Stimulated activated CD4-positive, alpha-beta T cell treated with anti-CD3 and anti-CD28 coated beads, TNF-alpha, amount 100 ng/mL, for 48 hours (primary cell): ENCODE measurements at places on chromosomes 2 and 18.

- DNase-seq, result no peak
Measured at GRCh38 chr2:25851740-25852503, 26.4 kb downstream of the ASXL2 start.

DNA sequence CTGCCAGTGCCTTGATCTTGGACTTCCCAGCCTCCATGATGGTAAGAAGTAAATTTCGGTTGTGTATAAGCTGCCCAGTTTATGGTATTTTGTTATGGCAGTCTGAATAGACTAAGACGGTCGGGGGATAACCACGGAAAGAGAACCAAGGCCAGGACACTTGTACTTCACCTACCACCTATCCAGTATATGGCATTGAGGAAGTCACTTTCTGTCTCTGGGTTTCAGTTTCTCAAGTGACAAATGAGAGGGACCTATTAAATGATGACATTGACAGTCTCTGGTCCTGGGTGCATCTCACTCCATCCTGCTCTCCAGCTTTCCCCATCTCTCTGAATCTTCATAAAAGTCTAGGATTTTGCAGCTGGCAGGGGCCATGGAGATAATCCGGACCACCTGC, 183.8 kb upstream of the MSH6 start:
- DNase-seq, result no peak

- no peak for DNase-seq
Measured at GRCh38 chr2:67462738-67463496, 65.8 kb downstream of the ETAA1 start.

GRCh38 chr2:113180131-113180946, 6.6 kb downstream of the PSD4 start:
- no peak for DNase-seq

DNA sequence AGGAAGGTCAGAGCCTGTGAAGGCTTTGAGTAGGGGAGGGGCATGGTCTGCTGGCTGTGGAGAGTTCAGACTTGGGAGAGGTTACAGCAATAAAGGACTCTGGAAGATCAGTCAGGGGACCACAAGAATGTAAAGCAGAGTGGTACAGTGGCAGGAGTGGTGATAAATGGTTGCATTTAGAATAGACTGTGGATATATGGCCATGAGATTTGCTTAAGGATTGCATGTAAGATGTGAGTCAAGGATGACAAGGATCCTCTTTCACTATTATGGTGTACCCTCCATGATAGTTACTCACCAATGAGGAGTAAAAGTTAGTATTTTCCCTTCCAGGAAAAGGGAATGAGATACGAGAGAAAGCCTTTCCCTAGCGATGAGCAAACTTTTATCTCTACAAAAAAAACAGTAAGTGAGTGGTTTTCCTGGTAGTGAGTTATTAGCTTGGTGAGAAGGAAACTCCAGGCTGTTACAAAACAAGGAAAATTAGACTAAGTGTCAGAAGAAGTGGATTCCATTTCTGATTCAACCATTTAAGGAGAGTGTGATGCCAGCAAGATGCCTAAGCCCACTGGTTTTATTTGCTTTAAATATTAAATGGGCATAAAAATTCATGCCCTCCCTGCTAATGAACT, 818.0 kb upstream of the ACVR2A start:
- no peak for DNase-seq

GRCh38 chr2:206442474-206442832, 879 bp upstream of the ADAM23 start:
- DNase-seq, result no peak

DNA sequence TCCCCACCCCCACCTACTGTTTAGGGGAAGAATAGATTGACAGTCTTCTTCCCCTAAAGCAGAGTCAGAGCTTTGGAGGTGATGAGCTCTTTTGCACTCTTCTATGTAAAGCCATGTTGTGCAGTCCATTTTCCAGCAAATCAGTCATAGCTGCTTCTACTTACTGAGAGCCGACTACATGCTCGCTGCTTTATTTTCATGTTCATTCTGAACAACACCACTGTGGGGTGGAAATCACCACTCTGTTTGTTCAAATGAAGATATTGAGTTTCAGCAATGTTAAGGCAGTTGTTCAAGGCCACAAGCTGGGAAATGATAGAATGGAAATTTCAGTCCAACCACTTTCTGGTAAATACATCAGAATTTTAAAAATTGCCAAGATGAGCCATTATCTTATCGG, 88.3 kb downstream of the INSIG2 start:
- no peak for DNase-seq

DNA sequence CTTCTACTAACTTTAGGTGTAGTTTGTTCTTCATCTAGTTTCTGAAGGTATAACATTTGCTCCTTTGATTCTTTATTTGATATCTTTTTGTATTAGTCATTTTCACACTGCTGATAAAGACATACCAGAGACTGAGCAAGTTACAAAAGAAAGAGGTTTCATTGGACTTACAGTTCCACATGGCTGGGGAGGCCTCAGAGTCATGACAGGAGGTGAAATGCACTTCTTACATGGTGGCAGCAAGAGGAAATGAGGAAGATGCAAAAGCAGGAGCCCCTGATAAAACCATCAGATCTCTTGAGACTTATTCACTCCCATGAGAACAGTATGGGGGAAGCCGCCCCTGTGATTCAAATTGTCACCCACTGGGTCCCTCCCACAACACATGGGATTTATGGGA, 544.4 kb upstream of the DSEL start:
- no peak for DNase-seq

GRCh38 chr2:810397-810796, 133.2 kb upstream of the TMEM18 start:
- DNase-seq, result no peak

DNA sequence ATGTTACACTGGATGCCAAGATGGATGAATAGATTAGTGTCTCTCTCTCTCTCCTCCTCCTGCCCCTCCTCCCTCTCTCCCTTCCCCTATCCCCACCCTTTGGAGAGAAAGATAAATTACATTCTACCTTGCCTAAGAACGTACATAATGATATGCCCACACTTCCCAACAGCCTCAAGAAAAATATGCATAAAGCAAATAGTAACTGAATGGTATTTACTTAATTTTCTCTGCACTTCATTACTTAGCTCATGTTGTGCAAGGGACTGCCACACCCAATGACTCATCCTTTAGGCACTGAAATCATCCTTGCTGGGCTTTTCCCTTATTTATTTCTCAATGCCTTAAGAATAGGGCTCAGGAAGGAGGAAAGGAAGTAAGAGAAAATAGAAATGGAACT, 137.3 kb upstream of the PID1 start:
- no peak for DNase-seq

DNA sequence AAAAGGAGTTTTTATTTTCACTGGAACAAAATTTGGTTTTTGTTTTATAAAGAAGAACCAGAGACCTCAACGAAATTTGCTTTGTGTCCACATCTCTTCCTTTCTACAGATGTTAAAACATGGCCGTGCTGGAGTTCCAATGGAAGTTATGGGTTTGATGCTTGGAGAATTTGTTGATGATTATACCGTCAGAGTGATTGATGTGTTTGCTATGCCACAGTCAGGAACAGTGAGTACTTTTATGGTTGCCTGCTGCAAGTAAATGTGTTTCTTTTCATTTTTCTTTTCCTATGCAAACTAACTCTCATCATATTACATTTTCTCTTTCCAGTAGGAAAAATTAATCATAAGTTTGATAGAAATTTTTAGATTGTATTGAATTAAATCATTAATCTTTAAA, 48.4 kb upstream of the TBR1 start:
- DNase-seq, result no peak

DNA sequence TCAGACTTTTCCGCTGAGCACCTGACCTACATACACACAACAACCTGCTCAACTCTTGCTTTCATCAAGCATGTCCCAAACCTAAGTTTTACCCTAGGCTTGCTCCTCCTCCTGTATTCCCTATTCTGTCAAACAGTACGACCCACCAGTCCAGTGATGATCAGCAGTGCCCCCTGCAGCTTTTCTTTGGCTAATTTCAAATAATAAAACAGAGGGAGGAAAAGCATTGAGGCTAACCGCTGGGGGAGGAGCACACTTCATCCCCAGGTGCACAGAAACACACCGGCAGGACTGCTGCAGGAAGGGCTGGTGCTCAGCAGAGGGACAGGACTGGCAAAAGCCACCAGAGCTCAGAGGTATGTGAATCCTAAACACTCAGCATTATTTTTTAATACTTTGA, 21.2 kb downstream of the E2F6 start:
- no peak for DNase-seq

DNA sequence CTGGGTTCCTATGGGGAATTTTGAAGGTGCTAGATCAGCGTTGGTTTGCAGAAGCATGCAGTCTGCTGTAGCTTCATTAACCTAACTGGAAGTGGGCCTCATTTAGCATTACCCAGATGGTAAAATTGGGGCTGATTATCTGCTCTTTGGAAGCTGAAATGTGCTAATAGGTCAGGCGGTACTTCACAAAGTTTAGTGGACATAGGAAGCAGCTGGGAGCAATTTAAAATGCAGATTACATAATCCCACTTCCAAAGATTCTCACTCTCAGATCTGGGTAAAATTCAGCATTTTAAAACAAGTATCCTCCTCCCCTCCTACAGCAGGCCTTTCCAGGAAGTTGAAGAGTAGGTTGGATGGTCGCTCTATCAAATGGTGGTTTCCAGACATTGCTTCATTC, 907.0 kb downstream of the CPS1 start:
- DNase-seq, result no peak

DNA sequence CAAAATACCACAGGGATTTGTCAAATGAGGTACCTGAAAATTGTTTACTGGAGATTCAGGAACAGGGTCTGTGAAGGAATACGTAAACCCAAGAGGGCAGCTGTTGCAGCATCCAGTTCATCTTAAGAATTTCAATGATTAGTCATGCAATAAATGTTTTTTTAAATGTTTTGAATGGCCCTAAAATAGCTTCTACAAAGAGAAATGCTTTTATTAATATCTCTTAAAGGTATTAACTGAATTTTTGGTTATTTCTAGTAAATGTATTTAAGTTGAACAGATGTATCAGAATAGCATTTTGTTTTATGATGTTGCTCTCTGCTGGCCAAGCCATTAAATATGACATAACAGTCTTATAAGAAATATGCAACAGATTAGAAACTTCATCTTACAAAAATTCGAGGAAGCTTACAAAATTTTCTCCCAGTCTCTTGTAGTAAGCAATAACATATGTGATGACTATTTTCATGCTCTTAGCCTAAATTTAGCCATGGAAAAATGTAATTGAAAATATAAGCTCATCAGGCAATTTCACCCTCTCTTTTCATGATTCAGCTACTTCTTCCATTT, 863.9 kb downstream of the SUCLG1 start:
- DNase-seq, result no peak

DNA sequence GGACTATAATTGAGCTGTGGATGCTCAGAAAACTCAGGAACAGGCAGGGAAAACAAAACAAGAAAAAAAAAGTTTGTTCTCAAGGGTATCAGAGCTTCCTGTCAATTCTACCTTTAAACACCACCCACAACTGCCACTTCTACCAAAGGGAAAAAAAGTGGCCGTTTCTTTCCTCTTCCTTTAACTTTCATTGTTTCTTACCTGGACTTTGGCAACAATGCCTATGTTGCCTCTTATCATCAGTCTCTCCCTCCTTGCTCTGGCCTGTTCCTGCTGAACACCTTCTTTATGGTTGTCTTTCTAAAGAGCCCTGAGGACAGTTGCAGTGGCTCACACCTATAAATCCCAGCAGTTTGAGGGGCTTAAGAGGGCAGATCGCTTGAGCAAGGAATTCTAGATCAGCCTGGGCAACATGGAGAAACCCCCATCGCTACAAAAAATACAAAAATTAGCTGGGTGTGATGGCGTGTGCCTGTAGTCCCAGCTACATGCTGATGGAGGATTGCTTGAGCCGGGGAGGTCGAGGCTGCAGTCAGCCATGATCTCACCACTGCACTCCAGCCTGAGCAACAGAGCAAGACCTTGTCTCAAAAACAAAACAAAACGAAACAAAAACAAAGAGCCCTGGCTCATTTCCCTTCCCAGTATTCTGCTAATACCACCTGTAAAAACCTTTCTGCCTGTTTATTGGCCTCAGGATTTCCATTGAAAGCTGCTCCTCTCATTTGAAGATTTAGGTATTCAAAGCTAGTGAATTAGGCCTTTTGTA, 18.0 kb upstream of the NR4A2 start:
- no peak for DNase-seq

- DNase-seq, result no peak
Measured at GRCh38 chr2:25310965-25311864, 30.5 kb downstream of the DNMT3A start.

DNA sequence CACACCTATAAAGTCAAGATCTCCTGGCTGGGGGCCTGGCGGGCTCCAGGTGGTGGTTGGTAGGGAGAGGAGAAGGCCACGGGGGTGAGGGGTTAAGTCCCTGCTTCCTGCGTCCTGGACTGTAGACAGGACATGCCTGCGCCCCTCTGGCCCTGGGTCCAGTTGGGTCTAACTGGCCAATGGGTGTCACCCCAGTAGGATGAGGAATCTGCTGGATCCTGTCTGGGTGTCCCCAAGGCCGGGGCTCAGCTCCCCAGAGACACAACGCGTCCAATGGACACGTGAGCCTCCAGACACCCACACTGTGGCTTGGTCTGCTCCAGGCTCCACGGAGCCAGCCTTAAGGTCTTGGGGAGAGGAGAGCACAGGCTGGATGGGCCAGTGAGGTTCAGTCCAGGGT, 19.6 kb downstream of the AQP12A start:
- DNase-seq, result no peak

DNA sequence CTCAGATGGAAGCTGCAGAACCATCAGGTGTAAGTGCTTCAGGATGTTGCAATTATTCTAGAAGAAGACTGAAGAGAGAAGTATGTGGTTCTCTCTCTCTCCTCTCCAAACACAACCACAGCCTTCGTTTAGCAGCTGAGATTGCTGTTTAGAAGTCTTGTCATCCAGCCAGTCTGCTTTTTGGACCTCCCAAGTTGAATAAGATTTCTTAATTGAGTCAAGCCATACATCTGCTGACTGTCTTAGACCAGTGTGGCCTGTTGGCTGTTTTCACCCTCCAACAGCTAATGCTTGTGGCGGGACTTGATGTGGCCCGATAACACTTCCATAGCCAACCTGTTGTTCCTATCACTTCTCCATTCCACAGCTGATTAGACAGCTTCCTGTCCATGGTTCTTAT, 91.3 kb upstream of the TMEM17 start:
- DNase-seq, result no peak

DNA sequence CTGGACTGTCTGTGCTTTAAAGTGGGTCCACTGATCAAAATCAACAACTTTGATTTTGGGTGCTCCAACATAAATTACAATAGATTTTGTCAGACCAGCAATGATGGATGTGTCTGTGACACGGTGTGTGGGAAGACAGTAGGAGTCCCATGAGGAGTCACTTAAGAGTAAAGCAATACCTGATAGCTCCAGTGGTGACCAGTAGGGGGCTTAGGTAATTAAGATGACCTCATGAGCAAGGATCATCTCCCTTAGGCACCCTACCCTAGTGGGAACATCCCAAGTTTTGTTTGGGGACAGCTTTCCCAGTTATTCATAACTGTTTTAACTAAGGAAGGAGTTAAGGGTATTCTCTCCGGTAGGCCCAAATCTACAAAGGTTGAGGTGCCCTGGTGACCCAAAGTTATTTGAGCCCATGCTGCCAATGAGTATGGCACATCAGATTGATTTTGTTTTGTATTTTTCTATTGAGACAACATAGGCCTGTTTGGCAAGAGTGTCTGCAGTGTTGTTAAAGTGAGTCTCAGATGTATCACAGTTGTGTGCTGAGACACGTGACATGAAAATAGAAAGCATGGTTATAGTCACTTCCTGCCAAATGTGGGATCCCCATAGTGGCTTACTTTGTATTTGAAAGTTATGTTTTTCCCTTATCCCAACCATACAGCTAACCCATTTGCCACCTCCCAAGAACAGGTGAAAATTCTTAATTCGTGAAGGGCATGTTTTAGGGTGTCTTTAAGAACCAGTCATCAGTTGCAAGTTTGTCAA, 1337.6 kb upstream of the SLC39A10 start:
- no peak for DNase-seq

- DNase-seq, result no peak
Measured at GRCh38 chr2:239482778-239483712, 82.2 kb upstream of the HDAC4 start.
